ENCODE measurements at places on chromosomes 1 and 21.

DNA sequence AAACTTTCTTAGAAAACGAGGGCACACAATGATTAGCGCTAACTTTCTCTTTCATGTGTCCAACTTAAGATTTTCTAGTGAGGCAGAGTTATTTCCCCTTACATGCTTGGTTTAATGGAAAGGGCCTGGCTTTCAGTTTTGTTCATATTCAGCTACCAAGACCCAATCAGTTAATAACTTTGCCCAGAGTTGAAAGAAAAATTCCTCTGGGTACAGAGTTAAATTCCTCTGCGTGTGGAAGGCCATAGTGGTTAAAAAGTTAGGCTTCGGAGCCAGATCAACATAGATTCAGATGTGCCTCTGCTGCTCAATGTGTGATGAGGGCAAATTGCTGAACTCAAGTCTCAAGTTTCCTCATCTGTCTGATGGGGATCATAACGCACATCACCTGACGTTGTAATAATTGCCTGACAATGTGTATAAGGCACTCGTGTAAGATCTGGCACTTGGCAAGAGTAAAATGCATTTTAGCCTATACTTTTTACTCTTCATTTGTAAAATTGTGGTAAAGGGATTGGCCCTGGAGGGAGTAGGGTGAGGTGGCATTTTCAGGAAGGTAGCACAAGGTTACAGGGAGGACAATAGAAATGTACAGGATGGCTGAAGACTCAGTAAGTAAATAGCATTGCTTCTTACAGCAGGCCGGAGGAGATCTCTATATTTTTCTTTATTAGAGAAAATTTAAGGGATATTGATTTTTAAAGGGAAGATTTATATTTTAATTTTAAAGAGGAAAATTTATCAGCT is 103.4 kb downstream of the ROR1 start:
- DNase-seq: no peak

DNA sequence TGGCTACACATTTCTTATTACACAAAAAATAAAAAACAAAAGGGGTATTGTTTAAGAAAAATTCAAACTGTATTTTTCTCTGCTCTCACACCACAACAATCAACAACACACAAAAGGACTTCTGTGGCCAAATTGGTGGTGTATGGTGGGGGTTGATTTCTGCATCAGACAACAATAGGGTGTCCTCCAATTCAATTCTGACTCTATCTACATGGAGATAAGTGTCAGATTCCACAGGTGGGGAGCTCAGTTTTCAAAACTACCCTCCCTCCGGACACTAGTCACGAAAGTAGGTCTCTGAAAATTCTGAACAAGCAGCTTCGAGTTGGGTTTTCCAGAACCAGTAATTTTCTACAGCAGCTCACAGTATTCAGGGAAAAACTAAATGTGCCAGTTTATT is 744.9 kb upstream of the NCAM2 start:
- DNase-seq: no peak

GRCh38 chr1:207896547-207896946 is 14.4 kb downstream of the CD34 start:
- DNase-seq: no peak

DNA sequence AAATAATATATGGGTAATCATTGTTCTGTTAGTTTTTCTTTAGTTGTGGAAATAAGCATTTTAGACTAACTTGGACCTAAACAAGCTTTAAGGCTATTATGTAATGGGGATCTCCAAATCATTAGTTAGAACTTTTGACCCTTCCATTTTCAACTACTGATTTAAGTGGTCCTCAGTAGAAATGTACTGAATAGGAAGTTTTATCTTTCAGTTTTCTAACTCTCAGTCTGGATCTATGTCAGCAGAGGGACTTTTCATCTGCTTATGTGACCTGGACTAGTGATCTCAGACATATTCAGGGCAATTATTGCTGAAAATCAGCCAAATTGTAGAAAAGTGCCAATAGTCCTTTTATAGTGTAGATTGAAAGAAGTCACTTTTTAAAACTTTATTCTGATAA is 56.0 kb downstream of the SASS6 start:
- no peak for DNase-seq

GRCh38 chr21:34815831-34816705 is 147.3 kb downstream of the CLIC6 start:
- DNase-seq: no peak

DNA sequence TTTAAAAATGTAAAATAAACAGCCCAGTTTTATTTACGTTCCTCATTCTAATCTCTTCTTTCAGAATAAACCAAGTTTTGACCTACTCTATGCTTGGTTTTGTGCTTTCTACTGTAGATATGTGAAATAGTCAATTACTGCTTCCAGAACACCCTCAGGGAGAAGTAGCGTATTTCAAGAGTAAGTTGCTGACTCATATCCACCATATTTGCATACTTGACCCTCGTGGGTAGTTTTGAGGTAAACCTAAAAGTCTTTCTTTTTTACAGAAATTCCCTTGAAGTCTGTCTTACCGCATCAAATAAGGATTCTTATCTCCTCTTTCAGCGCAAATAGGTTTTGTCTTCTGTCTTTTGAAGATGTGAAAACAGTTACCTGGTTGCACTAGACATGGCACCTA is 1.4 kb upstream of the OR2L3 start:
- no peak for DNase-seq

DNA sequence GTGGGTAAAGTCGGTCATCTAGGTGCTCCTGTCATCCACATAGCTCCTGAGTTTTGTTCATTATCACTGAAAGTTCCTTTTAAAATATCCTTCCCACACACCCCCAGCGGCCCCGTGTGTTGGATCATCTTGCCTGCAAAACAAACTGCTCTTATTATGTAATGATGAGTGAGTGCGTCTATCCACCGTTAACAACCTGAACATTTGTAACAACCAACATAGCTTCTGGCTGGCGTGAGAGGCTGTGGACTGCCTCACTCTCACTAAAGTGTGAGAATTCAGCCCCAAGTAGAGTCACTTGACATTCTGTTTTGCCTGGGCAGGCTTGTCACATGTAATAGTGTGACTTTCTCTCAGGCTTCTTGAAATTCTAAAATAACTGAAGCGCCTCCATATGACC is 14.5 kb upstream of the KCNA2 start:
- no peak for DNase-seq

DNA sequence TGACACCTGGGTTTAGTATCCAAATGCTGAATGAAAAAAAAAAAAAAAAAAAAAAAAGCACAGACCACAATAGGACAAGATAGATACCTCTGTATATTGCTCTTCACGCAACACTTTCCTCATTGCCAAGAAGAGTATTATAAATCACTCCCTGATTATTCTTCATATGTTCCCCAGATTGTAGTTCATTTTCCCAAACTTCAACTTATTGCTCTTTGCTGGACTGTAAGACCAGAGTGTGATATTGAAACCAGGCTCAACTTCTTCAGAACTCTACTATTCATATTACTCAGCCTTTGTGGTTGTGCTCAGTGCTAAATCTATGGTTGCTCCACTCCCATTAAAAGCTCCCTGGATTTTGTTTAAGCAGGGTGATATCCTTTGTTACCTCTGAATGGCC is 180.4 kb downstream of the NTMT2 start:
- no peak for DNase-seq

GRCh38 chr1:3955196-3955772 is 55.2 kb upstream of the C1orf174 start:
- no peak for DNase-seq

DNA sequence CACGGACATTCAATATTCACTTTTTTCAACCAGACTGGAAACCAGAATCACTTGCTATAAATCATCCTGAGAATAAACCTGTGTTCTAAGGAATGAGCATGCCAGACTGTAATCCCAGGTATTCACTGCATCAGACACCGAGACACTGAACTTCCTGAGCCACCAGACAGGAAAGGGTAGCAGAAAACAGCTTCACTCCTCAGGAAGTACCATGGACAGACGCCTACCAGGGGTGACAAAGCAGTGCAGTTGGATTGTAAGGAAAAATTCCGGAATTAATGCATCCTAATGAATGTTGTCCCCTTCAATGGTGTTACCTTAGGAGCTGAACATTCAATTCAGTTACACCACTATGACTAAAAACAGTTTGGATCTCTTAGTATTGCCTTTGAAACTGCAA is 156.1 kb downstream of the PIGK start:
- no peak for DNase-seq

DNA sequence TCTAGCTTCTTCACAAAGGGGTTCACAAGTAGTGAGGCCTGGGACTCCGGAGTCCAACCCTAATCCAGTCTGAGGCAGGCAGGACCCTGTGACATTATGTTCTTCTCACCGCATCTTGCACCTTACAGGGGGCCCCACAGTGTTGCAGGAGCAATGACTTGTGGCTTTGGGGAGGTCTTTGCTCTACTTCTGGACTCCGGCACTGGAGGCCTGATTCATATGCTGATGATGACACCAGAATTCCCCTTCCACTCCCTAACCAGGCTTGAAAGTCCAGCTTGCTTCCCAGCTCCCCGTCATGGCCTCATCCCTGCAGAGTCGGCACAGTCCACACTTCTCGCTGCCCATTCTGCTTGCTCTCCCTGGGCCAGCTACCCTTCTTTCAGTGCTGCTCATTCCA is 96.3 kb upstream of the SLC44A3 start:
- no peak for DNase-seq

- DNase-seq: no peak
Observed at GRCh38 chr1:188218289-188218688, 1389.5 kb downstream of the PLA2G4A start.

DNA sequence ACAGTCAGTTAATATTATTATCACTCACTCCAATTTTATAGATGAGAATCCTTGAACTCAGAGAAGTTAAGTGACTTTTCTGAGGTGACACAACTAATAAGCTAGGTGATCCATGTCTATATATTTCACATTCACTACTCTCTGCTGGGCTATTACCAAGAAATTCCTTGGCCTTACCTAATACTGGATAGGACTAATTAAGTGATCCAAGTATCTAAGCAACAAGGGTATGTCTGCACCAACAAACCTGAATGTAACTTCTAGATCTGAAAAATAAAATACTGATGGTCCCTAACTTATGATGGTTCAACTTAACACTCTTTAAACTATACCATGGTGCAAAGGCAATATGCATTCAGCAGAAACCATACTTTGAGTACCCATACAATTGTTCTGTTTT is 14.8 kb upstream of the CASQ2 start:
- no peak for DNase-seq
